ENCODE measurements at places on chromosomes 16 and 17.

DNA sequence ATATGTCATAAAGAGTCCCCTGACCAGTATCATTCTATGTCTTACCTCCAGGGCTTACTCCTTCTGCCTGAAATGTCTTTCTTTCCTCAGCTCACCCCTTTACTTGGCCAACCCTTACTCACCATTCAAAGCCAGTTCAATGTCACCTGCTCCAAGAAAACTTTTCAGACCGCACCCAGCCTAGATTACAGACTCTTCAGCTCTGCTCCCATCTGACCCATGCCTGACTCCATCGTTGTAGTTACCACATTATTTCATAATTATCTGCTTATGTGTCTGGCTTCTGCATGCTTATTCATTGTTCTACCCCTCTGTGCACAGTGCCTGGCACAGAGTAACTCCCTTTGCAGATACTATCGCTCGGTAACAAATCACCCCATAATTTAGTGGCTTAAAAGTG is 62.5 kb upstream of the TOB1 start:
- no peak for DNase-seq

GRCh38 chr17:27613433-27613832 is 17.6 kb upstream of the LGALS9 start:
- no peak for DNase-seq

- no peak for DNase-seq
Observed at GRCh38 chr17:69423450-69423849, 9.0 kb downstream of the MAP2K6 start.

DNA sequence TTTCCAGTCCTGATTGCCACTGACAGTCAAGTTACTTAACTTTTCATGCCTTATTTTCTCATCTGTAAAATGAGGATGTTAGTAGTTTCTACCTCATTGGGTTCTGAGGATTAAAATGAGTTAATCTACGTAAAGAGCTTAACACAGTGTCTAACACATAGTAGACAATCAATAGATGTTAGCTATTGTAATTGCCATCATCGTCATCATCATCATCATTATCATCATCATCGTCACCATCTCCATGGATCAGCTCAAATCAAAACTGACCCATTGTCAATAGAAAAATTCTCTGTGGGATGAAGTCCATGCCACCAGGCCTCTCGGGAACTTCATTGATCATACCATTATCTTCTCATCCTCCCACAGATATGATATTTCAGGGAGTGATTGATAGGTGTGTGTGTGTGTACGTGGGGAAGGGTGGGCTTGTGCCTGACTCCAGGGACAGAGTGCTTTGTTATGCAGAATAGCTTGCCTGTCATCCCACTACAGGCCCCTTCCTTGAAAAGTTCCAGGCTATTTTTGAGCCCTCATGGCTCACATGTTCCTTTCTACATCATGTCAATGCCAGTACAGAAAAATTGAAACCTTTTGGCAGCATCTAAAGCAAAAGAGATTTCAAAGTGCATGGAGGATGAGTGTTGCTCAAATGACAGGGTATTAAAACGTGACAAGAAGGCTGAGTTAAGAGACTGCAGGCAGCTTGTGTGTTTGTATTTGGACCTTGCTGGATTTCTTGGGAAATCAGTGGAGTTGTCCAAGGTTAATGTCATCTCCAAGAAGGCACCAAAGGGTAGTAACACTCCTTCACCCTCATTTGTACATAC is 133.9 kb downstream of the PRKCB start:
- no peak for DNase-seq

GRCh38 chr17:58330997-58331814 is 2.6 kb upstream of the TSPOAP1 start:
- no peak for DNase-seq

DNA sequence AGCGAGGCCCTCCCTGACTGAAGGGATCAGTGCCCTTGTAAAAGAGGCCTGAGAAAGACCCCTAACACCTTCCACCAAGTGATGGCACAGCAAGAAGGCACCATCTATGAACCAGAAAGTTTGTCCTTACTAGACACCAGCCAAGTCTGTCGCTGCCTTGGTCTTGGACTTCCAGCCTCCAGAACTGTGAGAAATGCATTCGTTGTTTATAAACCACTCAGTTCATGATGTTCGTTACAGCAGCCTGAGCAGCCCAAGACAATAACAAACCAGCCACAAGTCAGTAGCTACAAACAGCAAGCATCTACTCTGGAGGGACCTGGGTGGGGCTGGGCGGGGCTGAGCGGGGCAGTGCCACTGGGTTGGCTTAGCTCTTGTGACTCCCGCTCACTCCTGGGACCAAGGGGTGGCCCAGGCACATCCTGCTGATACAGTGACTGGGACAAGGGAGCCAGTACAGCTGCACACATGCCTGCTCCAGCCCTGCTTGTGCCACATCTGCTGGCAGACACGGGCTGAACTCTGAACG is 234.9 kb downstream of the IRF8 start:
- DNase-seq: no peak

GRCh38 chr17:75819116-75819515 is 25.1 kb downstream of the UNC13D start:
- peak; percentile 11 for DNase-seq

DNA sequence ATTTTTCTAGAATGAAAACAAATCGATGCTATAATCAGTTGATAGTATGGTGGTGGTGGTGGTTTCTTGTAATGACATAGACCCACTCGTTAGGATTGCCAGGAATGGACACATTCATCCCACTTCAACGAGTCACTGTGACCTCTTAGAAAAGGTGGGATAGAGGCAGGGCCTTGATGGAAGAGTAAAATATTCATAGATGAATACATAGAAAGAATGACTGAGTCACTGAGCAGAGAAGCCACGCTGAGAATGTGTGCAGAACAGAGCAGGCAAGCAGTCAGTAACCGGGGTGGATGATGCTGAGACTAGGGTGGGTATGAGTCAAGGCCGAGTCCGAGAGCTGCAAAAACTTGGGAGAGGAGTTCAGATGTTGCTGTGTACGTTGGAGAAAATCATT is 129.9 kb downstream of the PITPNC1 start:
- DNase-seq: no peak

DNA sequence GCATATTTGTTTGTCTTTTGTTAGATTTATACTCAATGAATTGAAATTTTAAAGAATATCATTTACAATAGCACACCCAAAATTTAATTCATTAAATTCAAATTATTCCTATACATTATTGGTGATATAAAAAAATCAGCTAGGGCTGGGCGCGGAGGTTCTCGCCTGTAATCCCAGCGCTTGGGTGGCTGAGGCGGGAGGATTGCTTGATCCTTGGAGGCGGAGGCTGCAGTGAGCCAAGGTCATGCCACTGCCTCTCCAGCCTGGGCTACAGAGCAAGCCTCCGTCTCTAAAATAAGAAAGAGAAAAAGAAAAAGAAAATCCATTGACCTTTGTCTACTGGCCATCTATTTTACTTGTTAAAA is 4.5 kb upstream of the PRDM7 start:
- DNase-seq: no peak

DNA sequence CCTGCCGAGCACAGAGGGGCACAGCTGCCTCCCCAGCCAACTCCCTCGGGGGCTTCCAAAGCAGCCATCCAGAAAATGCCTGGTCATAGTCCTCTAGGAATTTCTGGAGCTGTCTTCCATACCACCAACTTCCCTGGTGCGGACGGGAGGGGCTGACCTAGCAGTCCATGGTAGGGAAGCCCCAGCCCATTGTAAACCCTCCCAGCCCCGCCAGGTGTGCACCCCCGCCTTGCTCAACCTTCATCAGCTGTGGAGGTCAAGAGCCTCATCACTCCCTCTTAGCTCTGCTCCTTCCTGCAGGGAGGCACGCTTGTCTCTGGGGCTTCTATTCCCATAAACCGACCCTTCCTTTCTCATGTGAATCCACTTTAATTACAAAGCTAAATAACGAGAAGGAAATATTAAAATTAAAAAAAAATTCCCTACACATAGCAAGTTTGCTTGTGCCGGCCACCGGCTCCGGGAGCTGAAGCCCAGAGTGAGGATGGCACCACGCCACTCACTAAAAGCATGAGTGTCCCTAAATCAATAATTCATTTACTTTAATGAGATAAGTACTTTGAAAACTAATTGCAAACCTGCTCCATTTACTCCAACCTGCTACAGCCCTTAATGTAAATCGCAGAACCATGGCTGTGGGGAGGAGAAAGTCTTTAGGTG is 181.4 kb downstream of the ENGASE start:
- no peak for DNase-seq
